ENCODE measurements at places on chromosomes 16 and 17. TPM values are rescaled to one million over a fixed set of nuclear protein-coding genes. Genes with fewer than 3 reads are reported as not detected.
A peak's percentile ranks its signal among the peaks of the same experiment; 100 is the strongest.

- no peak overlapping the region for H3K4me3 ChIP-seq
- no peak overlapping the region for H3K27ac ChIP-seq
- H3K36me3 ChIP-seq: no peaks in the 10 kb centered on the region
- peaks cover 23% of the 10 kb centered on the region for H3K27me3 ChIP-seq
Observed at GRCh38 chr17:45900136-45900535, 5.8 kb downstream of the MAPT start.

GRCh38 chr17:14068542-14069250 is 608 bp upstream of the COX10 start:
- H3K4me1 ChIP-seq: no peaks in the 10 kb centered on the region
- peak overlapping the region; percentile 82 for H3K27ac ChIP-seq
- H3K4me3 ChIP-seq: peak overlapping the region; percentile 89
- no peaks in the 10 kb centered on the region for H3K36me3 ChIP-seq
- no peaks in the 10 kb centered on the region for H3K27me3 ChIP-seq
- no peak for DNase-seq

DNA sequence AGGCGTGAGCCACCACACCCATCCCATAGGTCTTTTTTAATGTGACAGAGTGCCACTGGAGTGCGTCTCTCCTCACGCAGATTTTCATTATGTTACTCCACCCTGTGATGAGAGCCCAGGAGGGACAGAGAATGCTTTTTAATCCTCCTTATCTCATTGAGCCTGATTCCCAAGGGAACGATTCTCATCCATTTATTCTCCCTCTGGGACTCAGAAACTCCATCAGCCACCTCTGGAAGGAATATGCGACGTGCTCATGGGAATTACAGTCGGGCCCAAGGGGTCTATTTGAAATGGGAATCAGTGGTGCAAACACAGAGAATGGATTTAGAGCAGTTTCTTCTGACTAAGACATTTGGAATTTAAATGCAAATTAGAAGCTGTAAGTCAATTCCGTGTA is 155.9 kb upstream of the HSBP1 start:
- H3K27me3 ChIP-seq: no peaks in the 10 kb centered on the region
- H3K4me3 ChIP-seq: no peak overlapping the region
- no peak for DNase-seq
- H3K36me3 ChIP-seq: no peaks in the 10 kb centered on the region
- H3K4me1 ChIP-seq: no peaks in the 10 kb centered on the region
- no peak overlapping the region for H3K27ac ChIP-seq

GUCY2D gene
- total RNA-seq: not detected

CES5A gene
- not detected for total RNA-seq

SLC47A1 gene
- total RNA-seq: 3.8 TPM
